ENCODE measurements at places on chromosomes 4 and X. TPM values are rescaled to one million over a fixed set of nuclear protein-coding genes. Genes with fewer than 3 reads are reported as not detected.

DNA sequence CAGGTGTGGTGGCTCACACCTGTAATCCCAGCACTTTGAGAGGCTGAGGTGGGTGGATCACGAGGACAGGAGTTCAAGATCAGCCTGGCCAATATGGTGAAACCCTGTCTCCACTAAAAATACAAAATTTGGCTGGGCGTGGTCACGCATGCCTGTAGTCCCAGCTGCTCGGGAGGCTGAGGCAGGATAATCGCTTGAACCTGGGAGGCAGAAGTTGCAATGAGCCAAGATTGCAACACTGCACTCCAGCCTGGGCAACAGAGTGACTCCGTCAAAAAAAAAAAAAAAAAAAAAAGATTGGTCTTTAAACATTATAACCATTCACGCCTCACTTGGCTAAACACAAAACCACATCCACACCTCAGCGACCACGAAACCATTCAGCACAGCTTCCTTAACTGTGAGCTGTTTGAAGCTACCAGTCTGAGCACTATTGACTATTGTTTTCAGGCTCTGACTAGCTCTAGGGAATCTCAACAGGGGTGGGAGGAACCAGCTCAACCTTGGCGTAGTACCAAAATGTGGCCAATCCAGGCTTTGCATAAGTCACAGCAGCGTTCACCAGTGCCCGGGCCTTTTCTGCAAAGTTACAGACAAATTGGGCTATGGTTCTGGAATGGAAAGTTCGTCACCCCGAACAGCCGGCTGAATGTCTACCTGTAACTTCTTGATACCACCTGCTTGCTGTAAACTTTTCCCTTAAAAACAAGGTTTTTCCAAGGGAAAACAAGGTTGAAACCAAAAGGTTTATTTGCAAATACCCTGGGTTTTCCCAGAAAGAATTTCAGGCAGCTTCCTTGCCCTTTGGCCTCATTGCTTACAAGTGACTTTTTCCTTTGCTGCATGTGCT is 73.6 kb upstream of the DHX15 start:
- peak; percentile 48 for DNase-seq
- no peaks in the 10 kb centered on the region for H3K4me1 ChIP-seq
- no peak overlapping the region for H3K4me3 ChIP-seq
- no peaks in the 10 kb centered on the region for H3K36me3 ChIP-seq
- no peaks in the 10 kb centered on the region for H3K27me3 ChIP-seq

DNA sequence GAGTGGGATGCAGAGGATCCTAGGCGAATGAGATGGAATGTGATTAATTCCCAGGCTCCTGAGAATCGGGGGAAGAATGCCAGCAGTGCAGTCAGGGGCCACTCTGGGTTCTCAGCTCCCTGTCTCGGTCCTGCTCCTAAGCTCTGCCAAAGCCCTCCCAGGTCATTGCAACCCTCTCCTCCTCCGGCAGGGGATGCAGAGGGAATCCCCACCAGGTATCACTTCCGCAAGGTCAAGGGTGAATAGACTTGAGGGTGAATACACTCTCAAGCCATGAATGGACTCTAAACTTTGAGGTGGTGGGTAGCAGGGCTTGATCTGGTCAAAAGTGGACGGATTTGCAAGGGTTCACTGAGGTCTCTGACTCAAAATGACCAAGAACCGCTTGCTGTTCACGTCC is 139.3 kb upstream of the MXRA5 start:
- no peaks in the 10 kb centered on the region for H3K36me3 ChIP-seq
- no peaks in the 10 kb centered on the region for H3K4me1 ChIP-seq
- no peak overlapping the region for H3K27ac ChIP-seq
- H3K27me3 ChIP-seq = no peaks in the 10 kb centered on the region
- DNase-seq = no peak

DNA sequence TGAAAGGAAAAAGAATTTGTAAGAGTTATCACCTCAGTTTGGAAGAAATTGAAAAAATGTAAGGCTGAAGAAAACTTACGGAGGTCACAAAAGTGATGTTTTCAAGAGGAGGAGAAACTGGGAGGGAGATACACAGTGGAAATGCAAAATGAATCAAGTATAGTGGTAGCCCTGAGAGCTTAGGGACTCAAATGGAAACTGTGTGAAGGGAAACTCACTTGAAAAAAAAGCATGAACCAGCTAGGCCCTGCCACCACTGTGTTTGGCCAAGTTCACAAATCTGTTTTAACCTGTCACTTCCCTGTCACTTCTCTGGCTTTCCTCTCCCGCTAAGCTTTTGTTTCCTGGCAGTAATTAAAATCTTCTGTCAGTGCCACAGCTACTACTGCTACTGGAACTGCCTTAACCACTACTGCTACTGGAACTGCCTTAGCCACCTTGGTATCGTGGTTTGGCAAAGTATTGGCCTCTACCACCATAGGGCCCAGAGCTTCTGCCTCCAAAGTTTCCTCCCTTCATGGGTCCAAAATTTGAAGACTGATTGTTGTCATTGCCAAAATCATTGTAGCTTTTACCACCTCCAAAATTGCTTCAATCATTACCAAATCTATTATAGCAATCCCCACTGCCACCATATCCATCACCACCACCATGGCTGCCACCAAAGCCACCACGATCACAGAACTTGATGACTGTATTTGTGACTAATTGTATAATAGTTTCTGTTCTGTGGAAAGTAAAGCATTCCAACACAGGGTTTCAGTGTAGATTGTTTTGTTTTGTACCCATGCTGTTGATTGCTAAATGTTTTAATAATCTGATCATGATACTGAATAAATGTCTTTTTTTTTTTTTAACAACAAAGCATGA is 41.5 kb downstream of the SMARCA5 start:
- peaks cover 5% of the 10 kb centered on the region for H3K4me1 ChIP-seq
- DNase-seq = no peak
- H3K36me3 ChIP-seq = peaks cover 48% of the 10 kb centered on the region
- H3K27ac ChIP-seq = no peak overlapping the region

GRCh38 chrX:94751611-94752010 is 1077.6 kb downstream of the FAM133A start:
- no peak for DNase-seq
- no peak overlapping the region for H3K4me3 ChIP-seq
- no peaks in the 10 kb centered on the region for H3K27me3 ChIP-seq
- no peaks in the 10 kb centered on the region for H3K4me1 ChIP-seq
- H3K27ac ChIP-seq = no peak overlapping the region

DNA sequence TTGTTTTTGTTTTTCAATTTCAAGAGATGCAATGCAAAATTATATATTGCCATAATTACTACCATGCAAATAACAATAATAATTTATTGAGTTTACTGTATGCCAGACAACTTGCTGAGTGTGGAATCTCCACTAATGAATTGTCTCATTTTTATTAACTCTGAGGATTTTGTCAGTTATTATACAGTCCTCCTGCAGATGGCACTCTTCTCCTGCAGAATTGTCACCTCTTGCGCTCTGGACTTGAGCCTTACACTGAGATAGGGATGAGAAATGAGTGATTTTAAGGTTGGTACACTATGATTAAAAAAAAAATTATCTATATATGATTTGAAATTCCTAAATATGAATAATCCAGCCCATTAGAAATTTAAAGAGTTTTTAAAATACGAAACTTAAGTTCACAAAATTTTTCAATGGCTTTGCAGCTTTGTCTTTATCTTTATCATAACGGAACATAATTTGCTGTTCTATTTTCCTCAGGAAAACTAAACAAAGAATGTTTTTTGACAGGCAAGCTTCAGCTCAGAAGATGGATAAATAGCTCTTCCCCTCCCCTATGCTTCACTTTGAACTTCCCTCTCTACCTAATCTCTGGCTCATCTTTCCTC is 12.7 kb upstream of the PAQR3 start:
- no peaks in the 10 kb centered on the region for H3K27me3 ChIP-seq
- H3K36me3 ChIP-seq = no peaks in the 10 kb centered on the region
- H3K4me3 ChIP-seq = no peak overlapping the region
- no peaks in the 10 kb centered on the region for H3K4me1 ChIP-seq
- no peak overlapping the region for H3K27ac ChIP-seq
- no peak for DNase-seq

- peak; percentile 22 for DNase-seq
- H3K4me1 ChIP-seq = no peaks in the 10 kb centered on the region
- H3K27ac ChIP-seq = no peak overlapping the region
- H3K4me3 ChIP-seq = no peak overlapping the region
- no peaks in the 10 kb centered on the region for H3K27me3 ChIP-seq
Observed at GRCh38 chrX:153667956-153668396, 5.6 kb downstream of the PNCK start.

Gene TSPAN7
- total RNA-seq = 0.08 TPM

Gene FDCSP
- total RNA-seq = not detected

Gene SRPX2
- total RNA-seq = 33.9 TPM
